ENCODE measurements at places on chromosomes 3 and 15.

DNA sequence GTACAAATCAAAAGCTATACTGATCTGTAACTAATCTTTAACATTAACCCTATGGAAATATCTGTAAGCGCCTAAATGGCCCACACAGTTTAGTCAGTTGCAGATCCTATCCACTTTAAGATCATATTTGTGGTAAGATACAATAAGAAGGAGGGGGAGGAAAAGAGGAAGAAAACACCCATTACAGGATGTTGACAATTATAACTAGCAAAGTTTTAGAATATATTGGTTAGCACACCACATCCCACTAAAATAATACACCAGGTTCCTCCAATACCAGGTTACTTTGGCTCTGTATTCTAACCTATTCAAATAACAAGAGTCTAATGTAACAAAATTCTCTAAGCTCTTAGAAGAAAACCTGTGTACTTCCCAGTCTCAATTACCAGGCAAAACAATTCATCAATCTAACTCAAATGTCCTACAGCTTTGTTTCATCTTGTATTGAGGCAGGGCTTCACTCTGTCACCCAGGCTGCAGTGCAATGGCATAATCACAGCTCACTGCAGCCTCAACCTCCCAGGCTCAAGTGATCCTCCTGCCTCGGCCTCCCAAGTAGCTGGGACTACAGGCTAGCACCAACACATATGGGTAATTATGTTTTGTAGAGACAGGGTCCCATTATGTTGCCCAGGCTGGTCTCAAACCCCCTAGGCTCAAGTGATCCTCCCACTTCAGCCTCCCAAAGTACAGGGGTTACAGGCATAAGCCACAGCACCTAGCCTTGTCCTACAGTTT is 4.2 kb downstream of the SLC4A7 start:
- DNase-seq, result no peak

- DNase-seq, result no peak
Observed at GRCh38 chr15:43433165-43433564, 59.8 kb downstream of the TP53BP1 start.

DNA sequence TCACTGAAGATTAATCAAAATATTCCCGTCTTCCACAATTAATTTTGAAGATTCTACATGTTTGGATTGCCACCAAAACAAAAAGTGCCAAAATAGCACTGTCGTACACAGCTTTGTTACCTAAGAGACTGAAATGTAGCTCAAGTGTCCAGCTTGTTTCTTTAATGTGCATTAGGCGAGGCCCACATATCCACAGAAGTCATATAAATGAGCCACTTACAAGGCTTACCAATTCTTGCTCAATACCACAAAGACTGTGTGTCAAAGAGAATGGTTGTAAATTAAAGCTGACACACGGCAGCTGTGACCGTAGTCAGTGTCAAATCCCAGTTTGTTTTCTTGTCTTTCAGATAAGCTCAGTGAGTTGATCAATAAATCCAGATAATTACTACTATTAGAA is 639.4 kb upstream of the TBL1XR1 start:
- DNase-seq, result no peak

DNA sequence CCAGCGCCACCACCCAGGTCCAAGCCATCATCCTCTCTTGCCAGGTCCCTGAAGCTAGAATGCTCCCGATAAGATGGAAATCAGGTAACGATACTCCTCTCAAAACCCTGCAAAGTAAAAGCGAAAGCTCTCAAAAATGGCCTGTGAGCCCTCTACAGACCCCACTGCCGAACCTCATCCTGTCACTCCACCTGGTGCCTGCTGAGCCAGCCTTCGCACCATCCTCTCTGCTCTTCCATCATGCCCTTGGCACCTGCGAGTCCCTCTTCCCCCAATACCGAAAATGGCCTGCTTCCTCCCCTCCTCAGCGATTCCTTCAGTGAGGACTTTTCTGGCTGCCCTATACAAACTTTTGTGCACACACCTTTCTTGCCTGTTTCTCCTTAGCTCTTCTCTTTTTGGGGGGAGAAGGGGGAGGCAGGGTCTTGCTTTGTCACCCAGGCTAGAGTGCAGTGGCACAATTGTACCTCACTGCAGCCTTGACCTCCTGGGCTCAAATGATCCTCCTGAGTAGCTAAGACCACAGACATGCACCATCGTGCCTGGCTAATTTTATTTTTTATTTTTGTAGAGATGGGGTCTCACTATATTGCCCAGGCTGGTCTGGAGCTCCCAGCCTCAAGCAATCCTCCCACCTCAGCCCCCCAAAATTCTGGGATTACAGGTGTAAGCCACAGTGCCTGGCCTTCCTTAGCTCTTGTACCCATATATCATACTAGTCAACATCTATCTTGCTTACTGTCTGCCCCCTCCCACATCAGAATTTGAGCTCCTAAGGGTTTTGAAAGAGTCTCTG is 3.0 kb downstream of the IDH2 start:
- DNase-seq, result no peak

GRCh38 chr15:78766041-78766440 is 45.2 kb downstream of the ADAMTS7 start:
- DNase-seq, result no peak

GRCh38 chr15:39330061-39330460 is 250.8 kb upstream of the THBS1 start:
- no peak for DNase-seq

DNA sequence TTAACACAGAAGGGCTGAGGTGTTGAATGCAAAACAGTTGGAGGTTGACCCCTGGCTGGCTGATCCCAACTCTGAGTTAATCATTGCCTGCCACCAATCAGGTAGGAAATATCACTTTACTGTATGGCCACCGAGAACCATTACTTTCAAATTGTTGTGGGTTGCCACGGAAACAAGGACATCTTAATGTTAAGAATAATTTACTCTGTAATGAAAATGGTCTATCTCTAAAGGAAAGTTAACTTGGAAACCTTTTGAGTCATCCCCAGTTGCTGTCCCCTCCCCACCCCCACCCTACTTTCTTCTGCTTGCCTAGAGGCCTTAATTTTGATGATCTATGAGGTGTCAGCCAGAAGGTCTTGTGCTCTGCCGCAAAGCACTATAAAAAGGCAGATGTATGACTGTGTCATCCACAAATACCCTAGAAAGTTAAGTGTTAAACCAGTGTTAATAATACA is 78.7 kb upstream of the SNRK start:
- DNase-seq, result no peak

- DNase-seq, result peak; percentile 94
Observed at GRCh38 chr15:90954712-90955623, at the start of gene RCCD1. Gene RCCD1 (plus strand): TSS chr15:90954884. CDS start chr15:90956735, 1,851 bp downstream.

GRCh38 chr3:53217175-53217574 is 38.6 kb downstream of the TKT start:
- DNase-seq, result no peak

- no peak for DNase-seq
Observed at GRCh38 chr15:77346245-77347036, 73.5 kb downstream of the PEAK1 start.

GRCh38 chr15:70512772-70513362 is 250.5 kb downstream of the UACA start:
- peak; percentile 73 for DNase-seq

DNA sequence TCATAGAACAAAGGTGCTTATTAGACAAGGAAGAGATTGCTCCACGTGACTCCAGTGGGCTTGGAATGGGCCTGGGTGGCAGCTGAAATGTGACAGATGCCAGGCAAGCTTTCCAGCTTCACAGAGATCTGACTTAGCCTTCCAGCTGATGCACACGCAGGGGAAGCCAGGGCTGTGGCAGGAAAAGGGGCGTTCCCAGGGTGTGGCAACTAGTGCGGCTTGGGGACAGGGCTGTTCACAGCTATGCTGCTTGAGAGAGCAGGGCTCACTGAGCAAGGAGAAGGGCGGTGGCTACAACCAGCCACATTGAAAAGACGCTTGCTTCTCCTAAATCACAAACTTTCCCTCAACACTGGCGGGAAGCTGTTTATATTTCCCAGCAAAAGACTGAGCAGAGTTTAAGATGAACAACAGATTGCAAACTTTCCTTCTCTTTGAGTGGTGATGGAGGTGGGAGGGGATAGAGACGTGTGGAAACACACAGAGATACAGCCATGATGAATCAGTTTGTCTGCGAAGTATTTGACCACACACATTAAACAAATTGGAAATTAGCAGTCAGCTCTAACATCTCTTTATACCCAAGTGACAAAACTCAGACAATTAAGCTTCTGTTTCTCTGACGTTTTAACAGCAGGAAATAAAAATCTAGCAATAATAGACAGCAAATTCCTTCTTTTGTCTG is 127.5 kb downstream of the BDH1 start:
- DNase-seq, result no peak

DNA sequence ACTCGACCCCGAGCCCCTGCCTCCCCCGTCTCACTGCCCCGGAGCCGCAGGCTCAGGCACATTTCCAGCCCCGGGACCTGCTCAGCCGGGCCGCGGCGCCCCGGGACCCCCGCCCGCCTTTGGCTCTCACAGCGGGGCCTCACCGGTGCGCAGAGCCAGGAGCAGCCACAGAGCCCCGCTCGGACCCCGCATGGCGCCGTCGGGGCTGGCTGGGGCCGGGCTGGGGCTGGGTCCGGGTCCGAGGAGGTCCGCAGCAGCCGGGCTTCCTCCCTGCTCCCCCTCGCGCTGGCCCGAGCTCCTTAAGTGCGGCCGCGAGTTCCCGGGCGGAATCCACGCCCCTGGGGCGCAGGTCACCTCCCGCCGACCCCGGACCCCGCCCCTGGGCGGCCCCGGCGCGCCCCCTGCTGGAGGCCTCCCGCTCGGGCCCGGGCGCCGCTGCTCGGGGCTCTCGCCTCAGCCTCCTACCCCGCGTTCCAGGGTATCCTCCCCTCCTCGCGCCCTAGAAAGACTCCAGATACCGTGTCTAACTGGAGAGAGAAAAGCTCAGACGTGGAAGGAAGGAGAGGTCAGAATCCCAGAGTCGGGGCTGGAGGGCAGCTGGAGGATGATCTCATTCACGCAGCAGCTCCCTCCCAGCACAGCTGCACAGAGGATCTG is at the start of gene MELTF:
TSS of gene MELTF (minus strand) at position 307 of the 657 bp plus-strand sequence. CDS start at position 192, 115 bp downstream.
- peak; percentile 75 for DNase-seq

GRCh38 chr15:95948411-95948810 is 382.1 kb upstream of the NR2F2 start:
- DNase-seq, result no peak

DNA sequence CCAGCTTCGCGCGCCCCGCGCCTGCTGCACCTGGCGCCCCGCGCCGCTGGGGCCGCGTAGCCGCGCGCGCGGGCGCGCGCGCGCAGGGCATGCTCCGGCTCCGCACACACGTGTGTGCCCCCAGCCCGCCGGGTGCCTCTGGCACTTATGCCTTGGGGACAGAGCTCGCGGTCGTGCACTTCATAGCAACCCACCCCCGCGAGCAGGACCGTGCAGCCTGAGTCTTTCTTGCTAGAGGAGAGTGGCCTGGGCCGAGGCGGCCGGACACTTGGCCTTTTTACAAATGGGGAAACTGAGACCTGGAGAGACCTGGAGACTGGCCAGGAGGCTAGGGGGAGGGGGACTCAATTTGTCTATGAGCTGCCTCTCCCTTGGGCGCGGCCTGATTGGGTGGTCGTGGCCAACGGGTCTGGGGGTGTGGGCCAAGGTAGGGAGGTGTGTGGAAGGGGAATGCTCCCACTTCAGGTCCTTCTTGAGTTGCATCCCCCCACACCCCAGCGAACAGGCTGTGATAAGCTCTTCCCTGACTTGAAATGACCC is 562 bp downstream of the NBEAL2 start:
- peak; percentile 9 for DNase-seq

Data from ACHN (cell line).